ENCODE measurements at places on chromosomes 5 and 9.

DNA sequence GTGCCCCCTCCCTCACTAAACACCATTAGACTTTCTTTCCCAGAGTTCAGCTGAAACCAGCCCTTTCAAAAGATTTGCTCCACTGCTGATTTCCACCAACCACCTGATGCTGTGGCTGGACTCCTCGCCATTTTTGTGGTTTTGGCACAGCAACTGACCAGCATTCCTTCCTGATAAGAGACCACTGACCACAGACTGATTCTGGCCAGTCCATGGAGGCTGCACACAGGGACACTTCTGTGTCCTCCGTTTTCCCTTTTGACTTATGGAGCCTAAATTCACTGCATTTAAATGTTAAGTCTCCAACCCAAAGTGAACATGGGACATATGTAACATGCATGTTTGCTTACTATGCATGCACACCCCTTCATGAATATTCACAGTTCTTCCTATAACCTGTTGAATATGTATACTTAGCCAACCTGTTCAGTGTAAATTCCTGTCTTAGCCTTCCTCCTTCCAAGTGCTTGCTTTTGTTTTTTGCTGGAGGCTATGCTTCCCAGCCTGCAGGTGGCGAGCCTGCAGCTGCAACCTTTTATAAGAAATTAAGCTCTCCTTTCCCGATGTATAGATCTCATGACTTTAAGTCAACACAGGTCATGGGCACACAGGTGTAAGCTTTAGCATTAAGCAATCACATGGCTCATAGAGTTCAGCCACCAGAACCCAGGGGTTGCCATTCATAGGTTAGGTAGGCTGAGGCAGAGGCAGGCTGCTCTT is 78.7 kb downstream of the ACTL7B start:
- DNase-seq, result peak; percentile 89

DNA sequence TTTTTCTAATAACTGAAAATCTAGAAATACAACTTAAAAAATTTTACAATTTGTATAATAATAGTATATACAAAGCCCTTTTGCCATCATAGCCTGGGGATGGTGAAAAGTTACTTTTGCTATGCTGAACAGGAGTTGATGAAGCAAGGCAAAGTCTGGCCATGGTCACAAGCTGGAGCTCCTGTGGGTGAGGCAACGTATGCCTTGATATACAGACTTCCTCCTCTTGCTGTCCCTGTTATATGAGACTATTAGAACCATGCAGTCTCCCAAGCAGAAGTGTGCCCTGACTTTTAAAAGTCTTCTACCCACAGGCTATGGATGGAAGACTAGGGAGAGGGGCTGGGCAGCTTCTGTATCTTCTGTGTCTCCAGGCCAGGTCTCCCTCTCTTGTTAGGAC is 15.7 kb downstream of the FAM151B start:
- DNase-seq, result no peak

- no peak for DNase-seq
These were observed 122.8 kb downstream of the ADAMTS2 start for GRCh38 chr5:179222246-179223017.

- no peak for DNase-seq
These were observed 153.7 kb downstream of the FGF1 start for GRCh38 chr5:142531977-142532780.

DNA sequence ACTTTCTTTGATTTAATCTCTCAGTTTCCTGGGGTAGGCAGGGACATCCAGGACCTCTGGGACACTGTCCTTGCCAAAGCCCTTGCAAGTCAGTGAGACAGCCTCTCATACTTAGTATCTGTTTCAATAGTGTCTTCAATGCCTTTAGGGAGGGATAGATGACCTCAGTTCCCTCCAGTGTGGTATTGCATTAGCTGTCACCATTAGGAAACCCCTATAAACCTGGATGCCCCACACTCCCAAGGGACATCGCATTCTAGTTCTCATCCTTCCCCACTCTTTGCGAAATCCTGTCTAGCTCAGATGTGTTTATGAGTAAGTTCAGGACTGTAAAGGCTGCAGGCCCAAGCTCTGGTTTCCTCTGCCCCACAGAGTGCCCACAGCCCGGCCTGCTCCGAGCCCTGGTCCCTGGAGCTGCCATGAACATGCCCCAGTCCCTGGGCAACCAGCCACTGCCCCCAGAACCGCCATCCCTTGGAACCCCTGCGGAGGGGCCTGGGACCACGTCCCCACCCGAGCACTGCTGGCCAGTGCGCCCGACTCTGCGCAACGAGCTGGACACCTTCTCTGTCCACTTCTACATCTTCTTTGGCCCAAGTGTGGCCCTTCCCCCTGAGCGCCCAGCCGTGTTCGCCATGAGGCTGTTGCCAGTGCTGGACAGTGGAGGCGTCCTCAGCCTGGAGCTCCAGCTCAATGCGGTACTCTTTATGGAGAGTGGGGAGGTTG is 13.2 kb downstream of the TMEM8B start:
- DNase-seq, result no peak

GRCh38 chr9:126664900-126665643 is 51.3 kb downstream of the LMX1B start:
- DNase-seq, result no peak

GRCh38 chr5:92749943-92750342 is 831.1 kb downstream of the NR2F1-AS1 start:
- peak; percentile 76 for DNase-seq

DNA sequence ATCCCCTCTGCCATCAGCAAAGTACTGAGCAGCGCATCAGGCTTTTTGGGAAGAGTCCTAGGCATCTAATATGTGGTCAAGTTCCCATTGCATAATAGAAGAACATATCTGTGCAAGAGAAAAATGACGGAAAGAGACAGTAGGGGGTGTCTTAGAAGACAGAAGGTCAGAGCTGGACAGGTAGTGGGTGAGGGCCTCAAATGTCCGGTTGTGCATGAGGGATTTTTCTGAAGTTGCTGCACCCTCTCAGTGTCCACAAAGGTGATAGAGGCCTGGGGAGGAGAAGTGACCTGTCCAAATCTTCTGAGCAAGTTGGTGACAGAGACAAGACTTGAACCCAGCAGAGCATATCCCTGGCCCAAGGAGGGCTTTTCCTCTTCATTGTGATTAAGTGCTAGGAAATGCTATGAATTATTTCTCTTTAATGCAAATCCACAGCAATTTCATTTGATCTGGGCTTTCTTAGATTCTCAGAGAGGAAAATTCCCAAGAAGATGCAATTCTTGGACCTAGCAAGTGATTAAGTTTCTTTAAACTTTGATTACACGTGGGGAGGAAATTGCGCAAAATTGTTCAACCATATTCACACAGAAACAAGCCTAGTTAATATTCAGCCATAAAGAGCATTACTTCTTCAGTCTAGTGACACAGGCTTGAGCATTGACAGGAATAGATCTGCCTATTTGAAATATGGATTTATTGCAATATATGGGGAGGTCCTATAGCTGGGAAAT is at the start of gene OR2S2:
Gene OR2S2 (minus strand): TSS at position 51 of the 734 bp plus-strand sequence. CDS start 56 bp downstream, outside the sequence.
- no peak for DNase-seq

GRCh38 chr9:2481216-2481615 is 140.4 kb upstream of the VLDLR start:
- DNase-seq, result no peak

DNA sequence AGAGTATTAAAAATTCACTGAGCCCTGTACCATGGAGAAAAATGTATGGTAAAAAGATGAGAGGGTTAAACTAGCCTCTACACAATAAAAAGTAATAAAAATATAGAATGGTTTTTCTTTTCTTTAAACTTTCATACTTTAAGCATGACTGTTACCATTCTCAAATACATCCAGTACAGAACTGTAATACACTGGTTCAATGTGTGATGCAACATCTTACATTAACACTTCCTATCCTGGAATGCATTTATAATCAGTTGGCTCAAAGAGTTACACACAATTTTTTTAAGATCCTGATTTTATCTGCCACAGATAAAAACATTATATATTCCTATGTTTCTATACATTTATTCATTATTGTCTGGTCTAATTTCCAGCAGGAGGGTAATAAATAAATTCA is 4.7 kb downstream of the GNAQ start:
- peak; percentile 55 for DNase-seq

DNA sequence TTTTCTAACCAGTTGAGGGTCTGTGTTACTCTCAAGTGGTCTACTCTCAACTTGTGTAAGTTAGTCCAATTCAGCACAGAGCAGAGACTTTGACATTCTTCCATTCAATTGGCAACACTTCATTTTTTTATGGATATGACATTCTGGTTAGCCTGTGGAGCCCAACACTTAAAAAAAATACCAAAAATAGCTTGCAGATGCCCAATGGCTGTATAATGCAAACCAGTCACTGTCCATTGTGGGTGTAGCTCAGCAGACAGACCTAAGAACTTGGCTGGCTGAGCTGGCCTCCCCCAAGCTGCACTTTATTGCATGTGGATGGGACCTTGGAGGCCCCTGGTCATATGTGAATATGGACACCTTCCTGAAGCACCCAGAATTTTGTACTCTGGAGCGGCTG is 103.2 kb downstream of the DPYSL3 start:
- DNase-seq, result no peak

GRCh38 chr9:121529237-121529987 is 29.8 kb upstream of the GGTA1 start:
- DNase-seq, result peak; percentile 97

Measured in fibroblast of lung (primary cell).